LoVo (cell line): ENCODE measurements at places on chromosomes 7 and 10.

DNA sequence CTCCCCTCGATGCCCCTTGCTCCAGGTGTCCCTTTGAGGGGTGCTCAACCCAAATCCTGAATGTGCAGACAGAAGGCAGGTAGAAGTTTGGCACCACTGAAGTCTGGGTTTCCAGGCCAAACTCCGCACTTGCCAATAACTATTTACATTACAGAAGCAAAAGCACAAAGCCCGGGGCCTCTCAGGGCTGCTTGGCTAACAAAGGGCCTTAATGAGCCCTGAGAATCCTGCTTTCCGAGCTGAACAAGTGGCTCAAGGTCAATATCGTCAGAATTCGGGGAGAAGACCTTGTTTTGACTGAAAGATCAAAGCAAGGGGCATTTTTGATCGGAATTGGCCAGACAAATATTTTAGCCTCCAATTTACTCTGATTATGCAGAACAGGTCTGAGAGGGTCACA lies 189.9 kb downstream of the HERPUD2 start:
- no peak for DNase-seq

GRCh38 chr10:129706523-129706922 lies 239.5 kb downstream of the MGMT start:
- DNase-seq: no peak

DNA sequence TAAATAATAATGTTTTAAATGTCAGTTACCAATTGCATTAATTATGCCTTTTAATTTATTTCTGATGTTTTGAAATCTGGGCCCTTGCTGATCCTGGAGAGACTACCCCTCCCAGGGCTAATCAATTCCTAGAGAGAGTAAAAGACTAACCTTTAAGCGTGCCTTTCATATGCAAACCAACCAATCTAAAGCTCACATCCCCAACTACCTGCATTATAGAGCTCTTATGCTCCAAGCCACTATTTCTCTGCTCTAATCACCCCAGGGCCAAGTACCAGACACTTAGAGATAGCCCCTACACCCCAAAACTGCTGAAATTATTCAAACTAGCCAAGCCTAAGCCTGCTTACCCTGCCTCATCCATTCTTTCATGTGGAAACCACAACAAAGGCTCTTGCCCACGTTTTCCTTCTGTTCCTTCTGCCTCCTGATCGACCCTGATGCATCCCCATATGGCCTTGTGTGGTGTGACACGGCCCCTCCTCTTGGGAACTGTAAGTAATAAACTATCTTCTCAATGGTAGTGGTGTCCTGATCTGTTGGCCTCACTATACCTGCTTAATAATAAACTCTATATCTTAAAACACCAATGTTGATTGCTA lies 97.7 kb downstream of the HIBADH start:
- DNase-seq: no peak

DNA sequence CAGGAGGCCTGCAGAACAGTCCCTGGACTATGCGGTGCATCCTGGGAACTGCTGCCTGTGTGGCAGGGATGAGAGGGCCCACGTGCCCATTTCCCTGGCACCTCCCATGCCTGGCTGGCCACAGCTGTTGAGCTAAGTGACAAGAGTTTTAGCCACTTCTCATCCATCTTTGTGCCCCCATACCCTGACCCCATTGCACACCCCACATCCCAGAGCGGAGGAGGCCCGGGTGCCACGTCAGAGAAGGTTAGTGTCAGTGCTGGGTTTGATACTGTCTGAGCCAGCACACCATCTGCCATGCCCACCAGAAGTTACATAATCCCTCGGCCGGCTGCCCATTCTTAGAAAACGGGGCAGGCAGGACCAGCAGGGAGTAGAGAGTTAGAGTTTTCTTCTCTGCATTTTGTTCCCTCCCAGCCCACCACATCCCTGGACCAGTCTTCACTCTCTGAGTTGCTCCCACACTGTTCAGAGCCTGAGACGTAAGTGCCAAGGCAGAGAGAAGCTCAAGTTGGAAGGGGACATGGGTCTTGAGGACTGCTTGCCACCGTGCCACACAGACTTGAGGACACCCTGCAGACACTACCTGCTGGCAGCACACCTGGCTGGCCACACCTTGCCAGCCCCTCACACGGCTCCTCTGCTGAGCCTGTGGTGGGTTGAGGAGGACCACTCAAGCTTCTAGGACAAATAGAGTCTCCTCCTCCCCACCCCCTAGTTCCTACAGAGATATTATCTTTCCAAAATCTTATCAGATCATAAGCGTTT lies 13.1 kb downstream of the UNC5B start:
- DNase-seq: no peak

DNA sequence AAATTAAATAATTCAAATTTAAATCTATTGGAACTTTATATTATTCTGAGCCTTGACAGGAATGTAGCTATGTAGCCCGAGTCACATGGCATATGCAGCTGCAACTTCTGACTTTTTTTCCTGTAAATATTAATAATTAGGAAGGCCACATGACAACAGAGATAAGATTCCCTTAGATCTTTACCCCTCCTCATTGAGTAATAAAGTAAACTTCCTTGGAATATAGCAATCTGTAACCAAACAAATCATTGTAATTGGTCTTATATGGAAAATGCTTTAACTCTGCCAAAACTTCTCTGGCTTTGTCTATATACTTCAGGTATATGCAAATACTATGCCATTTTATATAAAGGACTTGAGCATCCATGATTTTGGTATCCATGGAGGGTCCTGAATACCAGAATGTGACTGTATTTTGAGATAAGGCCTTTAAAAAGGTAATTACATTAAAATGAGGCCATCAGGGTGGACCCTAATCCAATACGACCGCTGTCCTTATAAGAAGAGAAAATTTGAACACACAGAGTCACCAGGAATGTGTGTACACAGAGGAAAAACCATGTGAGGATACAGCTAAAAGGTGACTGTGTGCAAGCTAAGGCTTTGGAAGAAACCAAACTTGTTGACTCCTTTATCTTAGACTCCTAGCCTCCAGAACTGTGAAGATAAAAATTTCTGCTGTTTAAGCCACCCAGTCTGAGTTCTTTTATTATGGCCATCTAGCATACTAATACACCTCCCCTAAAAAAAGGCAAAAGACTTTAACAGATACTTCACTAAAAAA lies 222.0 kb downstream of the CTNNA3 start:
- DNase-seq: no peak

- DNase-seq: no peak
These were observed 42.1 kb upstream of the ANAPC16 start for GRCh38 chr10:72173619-72174296.
